ENCODE measurements at places on chromosomes 11 and 22.

DNA sequence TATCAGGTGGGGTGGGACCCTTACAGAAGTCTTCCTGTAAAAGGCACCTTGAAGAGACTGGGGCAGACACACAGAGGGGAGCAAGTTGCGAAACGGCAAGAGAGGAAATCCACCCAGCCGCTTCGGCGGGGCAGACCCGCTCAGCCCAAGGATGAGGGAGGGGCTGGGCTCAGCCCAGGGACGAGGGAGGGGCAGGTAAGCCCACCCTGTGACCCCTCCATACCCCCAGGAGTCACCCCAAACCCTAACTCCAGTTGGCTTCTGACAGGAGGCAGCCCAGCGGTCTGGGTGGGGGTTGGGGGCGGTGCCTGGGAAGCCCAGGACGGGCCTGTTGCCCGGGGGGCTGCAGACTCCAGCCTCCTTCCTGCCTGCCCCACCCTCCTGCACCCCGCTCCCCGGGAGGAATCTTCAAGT lies 965 bp downstream of the OSBPL5 start:
- DNase-seq = no peak

DNA sequence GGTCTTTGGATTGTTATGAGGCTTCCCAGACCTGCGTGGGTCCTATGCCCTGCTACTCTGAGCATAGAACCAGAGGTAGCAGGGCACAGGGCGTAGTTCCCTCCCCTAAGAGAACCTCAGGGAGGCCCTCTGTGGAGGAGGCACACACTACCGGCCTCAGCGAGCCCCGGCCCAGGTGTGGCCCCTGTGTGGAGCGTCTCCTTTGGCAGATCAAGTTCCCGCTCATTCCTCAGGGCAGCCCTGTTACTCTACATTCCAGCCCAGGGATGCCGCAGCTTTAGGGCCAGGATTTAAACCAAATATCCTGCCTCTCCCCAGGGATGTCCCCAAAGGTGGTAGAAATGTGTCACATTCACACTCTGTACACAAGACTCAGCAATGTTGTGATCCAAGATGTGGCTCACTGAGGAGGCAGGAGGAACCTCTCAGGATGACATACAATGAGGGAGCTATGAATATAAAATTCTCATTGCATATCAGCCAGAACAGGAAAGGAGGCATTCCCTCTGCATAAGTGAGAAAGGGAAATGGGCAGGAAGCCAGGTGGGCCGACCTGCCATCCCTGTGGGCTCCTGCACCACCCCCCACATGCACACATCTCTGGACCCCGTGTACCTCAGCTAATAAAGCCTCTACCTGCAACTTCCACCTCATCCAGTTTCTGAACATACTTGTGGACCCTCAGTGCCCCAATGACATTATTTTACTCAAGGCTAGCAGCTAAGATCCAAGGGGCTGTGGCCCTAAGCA lies 131.9 kb upstream of the TEAD1 start:
- no peak for DNase-seq

GRCh38 chr22:19750507-19751490 lies 9.8 kb upstream of the TBX1 start:
- no peak for DNase-seq

- peak; percentile 43 for DNase-seq
Observed at GRCh38 chr22:45096256-45096907, 67.3 kb upstream of the NUP50 start.

DNA sequence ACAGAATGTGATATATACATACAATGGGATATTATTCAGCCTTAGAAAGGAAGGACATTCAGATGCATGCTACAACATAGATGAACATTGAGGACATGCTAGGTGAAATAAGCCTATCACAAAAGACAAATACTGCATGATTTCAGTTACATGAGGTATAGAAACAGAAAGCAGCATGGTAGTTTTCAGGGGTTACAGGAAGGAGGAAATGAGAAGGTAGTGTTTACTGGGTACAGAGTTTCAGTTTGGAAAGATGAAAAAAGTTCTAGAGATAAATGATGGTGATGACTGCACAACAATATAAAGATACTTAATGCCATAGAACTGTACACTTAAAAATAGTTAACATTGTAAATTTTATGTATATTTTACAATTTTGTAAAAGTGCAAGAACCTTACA lies 266.7 kb upstream of the C11orf87 start:
- DNase-seq = no peak

DNA sequence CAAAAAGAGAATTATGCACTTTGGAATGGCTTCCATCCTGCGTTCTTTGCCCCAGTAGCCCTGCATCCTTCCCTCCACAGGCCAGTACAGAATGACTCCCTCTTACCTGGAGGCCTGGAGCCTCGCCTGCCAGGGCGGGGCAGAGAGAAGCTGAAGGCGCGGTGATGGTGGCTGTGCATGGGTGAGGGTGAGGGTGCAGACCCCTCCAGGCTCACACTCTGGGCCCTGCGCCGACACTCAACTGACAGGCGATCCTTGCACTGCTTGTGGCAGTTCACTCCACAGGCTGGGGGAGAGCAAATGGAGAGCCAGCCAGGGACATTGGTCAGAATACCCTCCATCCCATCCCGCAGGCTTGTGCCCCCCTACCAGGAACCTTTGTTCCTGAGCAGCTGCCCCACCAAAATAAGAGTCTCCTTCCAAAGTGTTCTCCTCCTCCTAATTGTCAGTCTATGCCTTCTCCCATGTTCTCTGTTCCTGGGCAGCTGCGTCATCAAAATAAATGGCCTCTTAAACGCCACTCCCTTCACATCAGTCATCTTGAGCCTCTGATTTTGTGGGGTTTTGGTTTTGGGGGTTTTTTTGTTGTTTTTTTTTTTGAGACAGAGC lies 5.9 kb upstream of the NRXN2 start:
- DNase-seq = no peak

DNA sequence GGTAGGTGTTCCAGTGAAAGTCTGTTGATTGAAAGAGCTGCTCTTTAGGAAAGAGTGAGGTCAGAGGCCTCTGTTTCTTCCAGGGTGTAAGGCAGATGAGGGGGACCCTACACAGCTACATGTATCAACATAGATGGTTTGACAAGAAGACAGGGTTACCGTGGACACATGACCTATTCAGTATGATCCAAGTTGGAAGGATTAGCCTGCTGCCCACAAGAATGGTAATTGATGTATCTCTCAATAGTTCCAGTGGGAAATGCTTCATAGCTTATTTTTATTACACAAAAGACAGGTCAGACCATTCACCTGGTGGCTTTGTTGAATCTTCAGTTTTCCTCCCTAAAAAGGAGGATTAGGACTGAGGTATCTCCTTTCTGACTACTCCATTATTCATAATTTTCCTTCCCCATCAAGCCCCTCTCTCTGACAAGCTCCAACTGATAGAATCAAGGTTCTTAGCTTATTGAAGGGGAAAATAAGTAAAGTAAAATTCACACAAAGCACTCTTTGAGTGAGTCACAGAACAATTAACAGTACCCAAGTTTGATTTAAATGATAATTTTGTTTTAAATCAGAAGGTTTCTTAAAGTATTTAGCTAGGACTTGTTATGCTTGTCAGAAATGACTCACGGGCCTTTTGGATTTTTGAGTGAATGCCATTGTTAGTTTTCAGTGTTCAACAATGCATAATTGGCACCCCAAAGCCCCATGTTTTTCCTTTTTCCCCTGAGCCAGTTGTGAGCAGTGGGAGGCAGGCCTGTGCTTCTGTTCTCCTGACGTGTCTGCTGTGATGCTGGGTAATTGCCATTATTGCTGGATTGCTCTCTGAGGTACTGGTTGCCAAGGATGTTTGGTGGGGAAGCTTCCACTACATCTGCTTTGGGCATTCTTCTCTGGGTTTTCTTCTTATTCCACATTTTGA lies 373.2 kb downstream of the DDX10 start:
- no peak for DNase-seq

DNA sequence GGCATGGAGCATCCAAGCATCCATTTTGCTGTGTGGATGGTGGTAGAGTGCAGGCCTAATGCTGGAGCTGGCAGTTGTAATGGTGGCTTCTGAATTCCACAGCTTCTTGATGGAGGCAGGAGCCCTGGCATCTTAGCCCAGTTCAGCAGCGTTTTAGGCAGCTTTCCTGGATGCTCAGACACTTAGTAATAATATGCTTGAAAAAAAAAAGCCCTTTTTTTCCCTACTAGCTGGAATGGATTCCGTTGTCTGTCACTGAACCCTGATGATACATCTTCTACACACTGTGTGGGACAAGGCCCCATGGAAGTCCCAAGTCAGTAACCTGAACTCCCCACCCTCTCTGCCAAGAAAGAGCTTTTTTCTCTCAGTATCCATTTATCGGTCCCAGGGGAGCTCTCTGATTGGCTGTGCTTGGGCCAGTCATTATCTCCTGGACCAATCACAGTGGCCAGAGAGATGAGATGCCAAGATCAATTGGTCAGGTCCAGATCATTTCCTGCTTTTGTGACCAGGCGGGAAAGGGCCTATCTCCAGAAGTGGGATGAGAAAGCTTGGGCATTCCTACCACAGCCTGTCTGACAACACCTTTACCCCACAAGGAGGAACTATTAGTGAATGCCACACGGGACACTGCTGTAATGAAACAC lies 34.2 kb downstream of the MCM5 start:
- no peak for DNase-seq

GRCh38 chr11:134476435-134477021 lies 64.5 kb upstream of the B3GAT1 start:
- DNase-seq = no peak

GRCh38 chr11:112728288-112728687 lies 232.9 kb upstream of the NCAM1 start:
- DNase-seq = no peak

GRCh38 chr11:122807731-122808477 lies 30.4 kb upstream of the CRTAM start:
- no peak for DNase-seq

GRCh38 chr11:1073261-1073724 lies 1.4 kb upstream of the MUC2 start:
- DNase-seq = no peak

DNA sequence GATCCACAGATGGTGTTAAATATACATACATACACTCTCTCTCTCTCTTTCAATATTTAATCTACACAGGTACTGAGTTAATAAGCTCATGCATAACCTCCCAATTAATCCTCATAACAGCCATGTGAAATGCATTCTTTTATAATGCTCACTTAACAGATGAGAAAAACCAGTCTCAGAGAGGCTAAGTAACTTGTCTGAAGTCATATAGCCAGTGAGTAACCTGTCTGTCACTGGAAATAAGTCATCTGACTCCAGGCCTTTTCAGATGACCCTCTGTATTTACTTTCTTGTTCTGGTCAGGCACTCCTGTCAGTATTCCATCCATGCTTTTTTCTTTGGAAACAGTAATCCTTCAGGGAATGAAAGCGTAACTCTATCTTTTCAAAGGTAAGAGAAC lies 594.0 kb upstream of the TENM4 start:
- no peak for DNase-seq

DNA sequence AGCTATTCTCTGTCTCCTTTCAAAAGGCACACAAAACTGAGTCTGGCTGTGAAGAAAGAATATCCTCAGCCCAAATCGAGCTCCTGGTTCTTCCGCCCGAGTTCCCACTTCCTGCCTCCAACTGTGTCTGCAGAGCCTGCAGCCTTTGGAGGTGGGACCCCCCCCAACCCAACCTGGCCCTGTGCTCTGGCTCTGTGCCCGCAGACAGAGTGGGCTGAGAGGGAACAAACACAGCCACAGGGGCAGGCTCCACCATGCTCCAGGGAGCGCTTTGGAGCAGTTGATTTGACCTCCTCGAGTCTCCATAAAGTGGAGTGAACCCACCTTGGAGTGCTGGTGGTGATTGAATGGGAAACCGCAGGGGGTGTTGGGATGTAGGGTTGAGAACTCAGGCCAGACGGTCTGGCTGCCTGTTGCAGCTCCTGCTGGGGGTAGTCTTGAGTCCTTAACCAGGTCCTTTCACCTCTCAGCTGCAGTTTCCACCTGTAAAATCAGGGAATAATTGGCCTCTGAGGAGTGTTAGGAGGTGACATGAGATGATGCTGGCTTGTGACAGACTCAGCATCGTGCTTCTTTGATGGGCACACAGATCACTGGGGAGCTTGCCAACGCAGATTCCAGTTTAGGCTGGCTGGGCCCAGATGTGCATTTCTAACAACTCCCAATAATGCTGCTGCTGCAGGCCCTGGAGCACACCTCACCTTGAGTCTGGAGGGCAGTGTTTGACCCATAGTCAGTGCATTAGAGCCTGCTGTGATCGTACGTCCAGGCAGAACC lies 11.4 kb downstream of the DAGLA start:
- no peak for DNase-seq

GRCh38 chr22:20634560-20635226 lies 127.3 kb downstream of the MED15 start:
- DNase-seq = no peak

DNA sequence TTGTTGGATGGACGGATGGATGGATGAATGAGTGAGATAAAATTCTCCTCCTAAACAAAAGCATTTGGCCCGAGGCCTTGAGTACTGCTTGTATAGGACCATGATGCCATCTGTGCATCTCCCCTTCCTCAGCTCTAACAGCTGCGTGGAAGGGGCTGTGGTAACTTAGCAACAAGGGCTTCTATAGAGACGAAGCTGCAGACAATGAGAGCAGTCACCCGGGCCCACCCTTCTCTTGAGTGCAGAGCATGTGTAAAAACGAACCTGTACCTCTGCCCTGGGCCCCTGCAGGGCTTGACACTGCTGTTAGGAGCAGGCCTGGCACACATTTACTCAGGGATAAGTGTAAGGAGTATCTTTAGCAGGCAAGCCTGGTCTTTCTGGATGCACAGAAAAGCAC lies 391.5 kb downstream of the CADM1 start:
- no peak for DNase-seq

DNA sequence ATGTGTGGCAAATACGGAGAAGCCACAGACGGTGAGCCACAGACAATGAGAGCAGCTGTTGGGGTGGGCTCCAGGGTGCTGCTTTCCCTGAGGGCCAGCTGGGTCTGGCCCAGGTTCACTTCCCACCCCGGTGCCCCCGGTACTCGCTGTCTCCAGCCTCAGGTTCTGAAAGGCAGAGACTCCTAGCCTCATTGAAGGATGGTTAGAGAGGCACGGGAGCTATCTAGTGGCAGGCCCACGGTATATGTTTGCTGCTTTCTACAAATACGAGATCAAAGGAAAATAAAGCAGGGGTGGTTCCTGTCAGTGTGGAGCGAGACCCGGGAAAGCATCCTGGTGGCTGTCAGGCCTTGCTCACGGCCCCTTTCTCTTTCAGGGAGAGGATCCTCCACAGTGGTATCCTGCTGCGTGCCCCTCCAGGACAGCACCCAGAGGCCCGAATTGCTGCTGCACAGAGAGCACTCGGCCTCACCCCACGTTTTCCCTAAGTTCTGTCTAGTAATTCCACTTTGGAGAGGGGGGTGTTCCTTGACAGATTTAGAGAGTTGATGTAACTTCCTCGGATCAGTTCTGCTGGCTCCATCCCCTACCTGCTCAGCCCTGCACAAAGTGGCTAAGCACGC lies 3.0 kb downstream of the TMEM80 start:
- DNase-seq = no peak

- DNase-seq = peak; percentile 87
Observed at GRCh38 chr22:23786752-23787599, at the start of gene SMARCB1. TSS of gene SMARCB1 (plus strand) at chr22:23786966. CDS start at chr22:23787170, 204 bp downstream.

DNA sequence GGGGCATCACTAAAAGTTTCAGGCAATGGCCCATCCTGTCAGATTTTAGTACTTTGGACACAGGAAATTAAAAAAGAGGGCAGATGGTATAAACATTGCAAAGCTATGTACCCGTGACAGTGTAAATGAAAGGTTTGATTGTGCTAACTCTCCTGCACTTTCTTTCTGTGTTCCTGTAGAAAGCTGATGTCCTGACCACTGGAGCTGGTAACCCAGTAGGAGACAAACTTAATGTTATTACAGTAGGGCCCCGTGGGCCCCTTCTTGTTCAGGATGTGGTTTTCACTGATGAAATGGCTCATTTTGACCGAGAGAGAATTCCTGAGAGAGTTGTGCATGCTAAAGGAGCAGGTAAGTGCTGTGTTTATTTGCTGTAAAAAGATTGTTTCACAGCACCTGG lies 10.3 kb downstream of the CAT start:
- no peak for DNase-seq

- no peak for DNase-seq
Observed at GRCh38 chr11:77096591-77097019, 6.0 kb upstream of the OMP start.
